ENCODE measurements at places on chromosomes 1 and 21.

GRCh38 chr1:43925846-43926245 is 7.8 kb upstream of the ARTN start:
- DNase-seq: no peak

- DNase-seq: peak; percentile 40
Observed at GRCh38 chr1:156744786-156745419, 4.0 kb upstream of the MRPL24 start.

- no peak for DNase-seq
Observed at GRCh38 chr1:171110621-171111326, 20.1 kb downstream of the FMO3 start.

GRCh38 chr1:218759795-218760194 is 413.9 kb upstream of the LYPLAL1 start:
- no peak for DNase-seq

DNA sequence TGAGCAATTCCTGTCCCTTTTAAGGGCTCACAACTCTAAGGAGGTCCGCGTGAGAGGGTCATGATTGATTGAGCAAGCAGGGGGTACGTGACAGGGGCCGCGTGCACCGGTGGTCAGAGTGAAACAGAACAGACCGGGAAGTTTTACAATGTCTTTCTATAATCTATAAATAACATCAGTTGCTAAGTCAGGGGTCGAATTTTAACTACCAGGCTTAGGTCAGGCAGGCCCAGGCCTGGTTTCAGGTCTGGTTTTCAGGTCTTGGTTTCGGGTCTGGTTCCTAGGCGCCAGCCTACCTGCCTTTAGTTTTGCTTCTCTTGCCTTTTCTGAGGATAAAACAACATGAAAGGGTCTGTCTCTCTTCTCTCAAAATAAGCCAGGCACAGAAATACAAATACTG is 476.0 kb upstream of the CAMK1G start:
- no peak for DNase-seq

- DNase-seq: no peak
Observed at GRCh38 chr1:168468822-168469221, 75.0 kb downstream of the XCL2 start.

GRCh38 chr1:221878134-221878533 is 136.2 kb upstream of the DUSP10 start:
- no peak for DNase-seq

DNA sequence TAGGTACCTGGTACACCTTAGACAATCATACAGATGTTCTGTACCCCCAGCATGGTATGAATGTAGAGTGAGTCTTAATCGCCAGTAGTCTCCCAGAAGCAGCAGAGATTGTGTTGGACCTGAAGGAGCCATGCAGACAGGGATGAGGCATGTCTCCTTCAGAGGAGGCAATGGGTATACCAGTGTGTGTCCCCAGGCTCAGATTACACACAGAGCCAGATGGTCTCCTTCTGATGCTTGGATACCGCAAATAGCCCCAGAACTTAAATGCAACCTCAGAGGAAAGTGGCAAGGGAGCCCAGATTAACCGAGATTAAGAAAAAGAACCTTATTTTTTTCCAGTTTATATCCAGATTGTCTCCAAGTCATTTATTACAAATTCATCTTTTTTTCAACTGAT is 96.8 kb upstream of the C21orf91 start:
- no peak for DNase-seq

GRCh38 chr1:160436966-160437365 is 36.6 kb downstream of the VANGL2 start:
- no peak for DNase-seq

DNA sequence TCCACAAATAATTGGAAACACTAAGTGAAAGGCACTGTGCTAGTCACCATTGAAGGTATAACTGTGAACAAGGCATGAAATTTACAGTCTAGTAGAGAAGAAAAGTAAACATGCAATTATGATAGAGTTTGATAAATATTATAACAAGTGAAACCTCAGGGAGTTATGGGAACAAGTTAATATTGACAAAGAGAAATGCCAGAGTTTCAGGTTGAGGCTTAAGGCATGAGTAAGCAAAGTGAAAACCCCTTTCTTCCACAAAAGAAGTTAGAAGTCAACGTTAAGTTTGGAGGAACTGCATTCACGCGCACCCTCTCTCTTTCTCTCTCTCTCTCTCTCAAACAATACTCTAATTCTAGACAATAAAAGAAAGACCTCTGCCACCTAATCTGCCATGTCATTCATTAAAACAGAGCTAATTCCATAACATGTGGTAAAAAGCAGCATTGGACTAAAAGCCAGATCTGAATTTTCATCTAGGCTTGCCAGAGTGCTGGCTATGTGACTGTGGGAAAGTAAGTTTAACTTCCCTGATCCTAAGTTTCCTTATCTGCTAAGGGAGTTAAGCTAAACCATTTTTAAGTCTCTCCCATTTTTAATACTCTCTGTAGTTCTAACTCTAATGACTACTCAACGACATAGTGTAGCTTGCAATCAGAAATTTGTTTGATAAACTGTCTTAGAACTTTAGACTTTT is 22.0 kb downstream of the SLC44A5 start:
- DNase-seq: no peak

- DNase-seq: no peak
Observed at GRCh38 chr1:214106375-214106774, 118.6 kb downstream of the PROX1 start.

DNA sequence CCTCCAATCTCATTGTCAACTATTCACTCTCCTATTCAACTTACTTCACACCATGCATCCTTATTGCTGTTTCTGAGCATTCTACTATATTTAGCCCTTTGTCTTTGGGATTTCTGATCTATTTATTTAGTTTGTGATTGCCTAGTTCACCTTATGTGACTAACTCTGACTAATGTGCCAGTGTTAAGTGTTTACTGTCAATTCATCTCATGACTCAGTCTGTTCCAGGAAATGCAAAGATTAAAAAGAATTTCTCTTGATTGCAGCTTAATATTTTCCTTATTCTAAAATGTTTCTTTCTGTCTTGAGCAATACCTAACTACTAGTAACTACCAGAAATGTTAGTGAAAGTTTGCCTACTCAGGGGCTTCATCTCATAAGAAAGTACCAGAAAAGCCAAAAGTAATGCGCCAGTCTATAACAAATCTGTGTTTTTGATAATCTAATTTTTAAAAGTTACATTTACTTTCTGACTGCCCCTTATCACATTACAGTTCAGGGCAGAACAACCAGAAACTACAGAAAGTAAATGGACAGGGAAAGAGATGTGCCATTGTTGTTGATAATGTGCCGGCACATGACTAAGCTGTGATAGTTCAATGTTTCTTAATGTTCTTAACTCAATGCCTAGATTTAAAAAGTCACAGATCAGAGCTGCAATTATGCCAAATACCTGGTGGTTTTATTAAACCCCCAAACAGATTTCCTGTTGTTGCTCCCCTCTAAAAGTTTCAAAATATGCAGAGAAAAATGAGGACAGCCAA is 556.5 kb downstream of the PTBP2 start:
- no peak for DNase-seq

- no peak for DNase-seq
Observed at GRCh38 chr1:197472141-197472540, 204.1 kb downstream of the CRB1 start.

DNA sequence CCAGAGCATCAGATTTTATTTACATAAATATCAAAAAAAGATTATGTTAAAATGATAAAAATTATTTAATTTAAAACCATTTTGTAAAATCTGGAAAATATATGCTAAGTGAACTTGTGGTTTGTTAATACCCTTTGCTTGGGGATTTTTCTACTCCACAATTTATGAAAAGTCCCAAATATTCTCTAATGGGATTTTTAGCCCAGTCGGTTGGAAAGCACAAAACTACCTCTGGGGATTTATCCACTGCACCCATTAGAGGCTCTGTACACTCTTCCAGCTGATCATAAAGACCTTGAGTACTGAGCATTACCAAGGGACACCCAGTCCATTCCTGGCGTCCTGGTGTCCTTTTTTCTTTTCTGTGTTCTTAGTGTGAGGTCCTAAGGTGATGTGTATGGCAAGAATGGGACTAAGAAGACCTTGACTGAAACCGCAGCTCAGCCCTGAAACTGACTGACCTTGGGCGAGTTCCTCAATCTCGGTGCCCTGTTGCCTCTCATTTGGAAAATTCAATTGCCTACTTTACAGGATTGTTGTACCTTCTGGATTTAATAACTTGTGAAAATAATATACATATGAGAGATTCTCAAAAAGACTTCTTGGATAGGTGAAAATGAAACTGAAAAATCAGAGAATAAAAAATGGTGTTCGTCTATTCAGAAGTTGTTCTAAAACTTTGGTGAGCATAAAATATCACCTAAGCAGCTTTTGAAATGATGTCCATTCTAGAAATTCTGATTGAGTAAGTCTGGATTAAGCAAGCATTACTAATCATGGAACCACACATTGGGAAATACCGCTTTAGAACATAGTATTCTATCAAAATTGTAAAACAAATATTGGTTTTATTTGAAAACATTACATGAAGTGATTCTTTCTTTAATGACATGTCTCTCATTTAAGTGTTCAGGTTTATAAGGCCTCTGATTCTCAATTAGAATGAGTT is 21.5 kb upstream of the SAMSN1 start:
- no peak for DNase-seq

DNA sequence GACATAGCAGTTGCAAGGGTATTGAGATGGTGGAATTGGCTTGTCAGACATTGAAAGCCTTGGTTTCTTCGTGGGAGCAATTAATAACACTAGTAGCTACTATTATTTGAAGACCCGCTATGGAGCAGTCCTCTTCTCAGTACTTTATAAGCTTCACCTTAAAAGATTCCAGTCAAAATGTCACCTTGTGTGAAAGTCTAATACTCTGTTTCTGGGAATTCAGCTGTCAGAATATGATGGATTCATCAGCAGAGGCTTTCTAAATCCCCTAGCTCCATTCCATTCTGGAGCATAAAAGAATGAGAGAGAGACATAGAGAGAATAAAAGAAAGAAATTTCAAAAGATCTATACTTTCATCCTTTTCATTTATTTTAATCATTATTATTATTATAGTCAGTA is 375.9 kb upstream of the ADGRL2 start:
- no peak for DNase-seq

- no peak for DNase-seq
Observed at GRCh38 chr1:202972046-202972445, 5.0 kb upstream of the CYB5R1 start.

DNA sequence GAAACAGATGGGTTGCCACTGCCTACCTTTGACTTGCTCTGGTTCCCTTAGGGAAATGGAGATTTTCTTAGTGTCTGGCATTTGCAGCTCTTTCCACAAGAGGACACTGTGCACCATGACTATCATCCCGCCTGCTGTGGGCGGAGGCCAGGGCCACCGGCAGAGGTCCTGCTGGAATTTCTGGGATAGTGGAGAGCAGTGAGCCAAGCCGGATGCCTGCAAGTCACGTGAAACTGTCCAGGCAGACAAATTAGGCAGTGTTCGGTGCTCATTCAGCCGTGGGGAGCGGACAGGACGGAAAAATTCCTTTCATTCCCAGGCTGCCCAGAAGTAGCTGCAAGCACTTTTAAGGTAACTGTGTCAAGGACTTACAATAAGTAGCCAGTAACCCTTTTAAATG is 43.4 kb downstream of the IGSF5 start:
- DNase-seq: peak; percentile 61

- DNase-seq: peak; percentile 81
Observed at GRCh38 chr1:1777950-1778662, at the start of gene NADK. Gene NADK (minus strand): TSS chr1:1778470. CDS start chr1:1765406, 13,064 bp downstream.

GRCh38 chr1:20096840-20097447 is 22.4 kb downstream of the PLA2G2D start:
- peak; percentile 8 for DNase-seq

GRCh38 chr1:58249737-58250586 is 296.6 kb downstream of the OMA1 start:
- no peak for DNase-seq

DNA sequence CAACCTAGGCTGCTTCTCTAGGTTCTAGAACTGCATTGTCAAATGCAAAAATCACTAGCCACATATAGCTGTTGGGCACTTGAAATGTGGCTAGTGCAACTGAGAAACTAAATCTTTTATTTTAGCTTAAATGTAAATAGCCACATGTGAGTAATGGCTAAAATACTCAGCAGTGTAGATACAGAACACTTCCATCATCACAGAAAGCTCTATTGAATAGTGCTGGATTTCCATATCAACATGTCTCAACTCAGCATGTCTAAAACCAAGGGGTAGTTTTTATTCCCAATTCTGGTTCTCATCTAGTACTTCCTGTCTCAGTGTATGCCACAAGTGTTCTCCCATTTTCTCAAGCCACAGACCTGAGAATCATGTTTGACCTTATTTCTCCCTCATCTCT is 7.5 kb upstream of the TP53BP2 start:
- DNase-seq: no peak

- DNase-seq: no peak
Observed at GRCh38 chr1:200128944-200129879, 101.7 kb downstream of the NR5A2 start.

GRCh38 chr1:66182551-66183178 is 351.3 kb upstream of the SGIP1 start:
- no peak for DNase-seq

DNA sequence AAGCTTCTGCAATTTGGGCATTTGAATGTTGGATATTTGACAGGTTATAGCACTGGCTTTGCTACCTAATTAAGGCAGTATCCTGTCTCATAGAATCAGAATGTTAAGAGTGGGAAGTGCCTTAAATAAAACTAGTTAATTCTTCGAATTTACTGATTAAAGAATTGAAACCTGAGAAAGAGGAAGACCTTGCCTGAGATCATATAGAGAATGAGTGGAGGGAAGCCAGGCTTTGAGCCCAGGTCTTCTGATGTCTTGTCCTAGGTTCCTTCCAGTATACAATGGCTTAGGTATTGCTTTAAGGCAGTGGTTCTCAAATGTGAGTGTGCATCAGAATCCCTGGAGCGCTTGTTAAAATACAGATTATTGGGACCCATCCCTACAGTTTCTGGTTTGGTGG is 20.9 kb upstream of the SH3BGRL3 start:
- DNase-seq: no peak

DNA sequence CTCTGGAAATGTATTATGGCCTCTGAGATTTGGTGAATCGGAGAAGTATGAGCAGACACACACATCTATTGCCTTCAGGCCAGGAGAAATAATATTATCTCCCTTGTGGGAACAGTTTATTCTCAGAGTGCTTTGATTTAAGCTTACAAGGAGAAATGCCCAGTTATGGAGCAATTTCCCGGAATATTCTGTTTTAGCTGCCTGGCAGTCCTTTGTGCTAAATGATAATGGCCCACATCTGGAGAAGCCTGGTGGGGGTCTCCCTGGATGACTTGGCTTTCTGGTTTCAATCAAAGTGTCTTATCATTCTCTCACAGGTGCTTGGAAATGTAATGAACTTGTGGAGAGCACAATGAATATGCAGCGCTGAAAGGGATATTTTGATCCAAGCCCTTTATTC is 389.6 kb upstream of the USP24 start:
- DNase-seq: no peak

- DNase-seq: no peak
Observed at GRCh38 chr1:222546548-222547259, 1.2 kb downstream of the HHIPL2 start.

DNA sequence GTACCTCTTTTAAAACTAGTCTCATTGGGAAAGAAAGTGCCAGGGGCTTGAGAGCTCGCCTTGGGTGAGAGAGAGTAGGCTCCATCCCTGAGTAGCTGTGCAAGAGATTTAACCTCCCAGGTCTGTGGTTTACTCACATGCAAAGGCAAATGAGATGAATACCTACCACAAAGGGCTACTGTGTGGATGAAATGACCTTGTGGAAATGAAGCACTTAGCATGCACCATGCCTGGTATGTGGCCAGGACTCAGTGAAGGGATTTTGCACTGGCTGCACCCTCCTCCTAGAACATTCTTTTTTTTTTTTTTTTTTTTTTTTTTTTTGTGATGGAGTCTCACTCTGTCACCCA is 120.3 kb downstream of the PROX1 start:
- no peak for DNase-seq

- DNase-seq: no peak
Observed at GRCh38 chr1:36516372-36517010, 33.8 kb upstream of the CSF3R start.

GRCh38 chr21:36209626-36210171 is 53.1 kb downstream of the DOP1B start:
- peak; percentile 86 for DNase-seq
